ENCODE measurements at places on chromosomes 5 and 9. TPM values are rescaled to one million over a fixed set of nuclear protein-coding genes. Genes with fewer than 3 reads are reported as not detected.

GRCh38 chr5:321726-322251, 275 bp downstream of the AHRR start:
- ATAC-seq: peak; percentile 13

FRMD3 gene
- total RNA-seq: 4.9 TPM

- ATAC-seq: no peak
Observed at GRCh38 chr5:55520117-55520839, 14.5 kb downstream of the PLPP1 start.

FOXD4 gene
- total RNA-seq: 1.5 TPM

Measured in motor neuron (in vitro differentiated cells).